Mesangial cell (primary cell): ENCODE measurements at places on chromosomes 4 and X. TPM values are rescaled to one million over a fixed set of nuclear protein-coding genes. Genes with fewer than 3 reads are reported as not detected.

The C4orf51 gene
- not detected in 2 replicates for total RNA-seq

The STPG2 gene
- total RNA-seq = 0.13 TPM in 1 of 2 replicates, not detected in the other

The BCOR gene
- 34.2 and 37.6 TPM in 2 replicates for total RNA-seq

The ADRA2C gene
- total RNA-seq = 0.13 TPM in 1 of 2 replicates, not detected in the other

The PDZD4 gene
- under 0.01 and 0.13 TPM in 2 replicates for total RNA-seq

The TMEM255A gene
- 0.16 and 0.89 TPM in 2 replicates for total RNA-seq

The CYTL1 gene
- total RNA-seq = 9.3 and 19.6 TPM in 2 replicates

The PCDH10 gene
- total RNA-seq = 0.81 and 1.5 TPM in 2 replicates

The PROM1 gene
- total RNA-seq = 13.9 and 14.6 TPM in 2 replicates

The GLRA2 gene
- total RNA-seq = not detected in 2 replicates

The HMX1 gene
- total RNA-seq = not detected in 2 replicates

The RTL3 gene
- 2.8 TPM in 1 of 2 replicates, not detected in the other for total RNA-seq

The SSX1 gene
- total RNA-seq = not detected in 2 replicates

The IQCM gene
- total RNA-seq = 0.51 TPM in 1 of 2 replicates, not detected in the other

The MAPK10 gene
- 2.0 and 7.6 TPM in 2 replicates for total RNA-seq

The H2BW2 gene
- not detected in 2 replicates for total RNA-seq

The MAGEC3 gene
- not detected in 2 replicates for total RNA-seq

The ARL9 gene
- 0.98 and 1.6 TPM in 2 replicates for total RNA-seq

The MND1 gene
- 1.4 and 9.5 TPM in 2 replicates for total RNA-seq

The STBD1 gene
- total RNA-seq = 2.0 and 3.4 TPM in 2 replicates

The SH2D1A gene
- not detected in 2 replicates for total RNA-seq

The ASB12 gene
- total RNA-seq = under 0.01 TPM in 1 of 2 replicates, not detected in the other

The PHF8 gene
- total RNA-seq = 9.6 and 11.7 TPM in 2 replicates

The LRIT3 gene
- under 0.01 TPM in 1 of 2 replicates, not detected in the other for total RNA-seq

The RPA4 gene
- 0.13 TPM in 1 of 2 replicates, not detected in the other for total RNA-seq

The MID1 gene
- 13.9 and 22.7 TPM in 2 replicates for total RNA-seq

The MAGEA8 gene
- not detected in 2 replicates for total RNA-seq

The LRAT gene
- 0.16 and 1.1 TPM in 2 replicates for total RNA-seq

The STAP1 gene
- not detected in 2 replicates for total RNA-seq

The CFI gene
- total RNA-seq = 3.9 and 69.6 TPM in 2 replicates

The TSR2 gene
- 6.3 and 10.3 TPM in 2 replicates for total RNA-seq

The KCTD8 gene
- not detected in 2 replicates for total RNA-seq

The IL2RG gene
- total RNA-seq = not detected in 2 replicates

The OTUD6A gene
- not detected in 2 replicates for total RNA-seq

The CNGA1 gene
- 0.25 and 0.49 TPM in 2 replicates for total RNA-seq

The CT45A5 gene
- not detected in 2 replicates for total RNA-seq

The CXorf65 gene
- not detected in 2 replicates for total RNA-seq

The CXCL3 gene
- total RNA-seq = 1.6 and 4.1 TPM in 2 replicates

The TSPYL2 gene
- 4.2 and 5.2 TPM in 2 replicates for total RNA-seq

The ZNF674 gene
- total RNA-seq = 0.81 and 0.89 TPM in 2 replicates

The SERPINA7 gene
- total RNA-seq = not detected in 2 replicates

The CENPVL2 gene
- total RNA-seq = not detected in 2 replicates

The BGN gene
- total RNA-seq = 17.4 and 86.5 TPM in 2 replicates
